Stomach (tissue), 19 donors: ENCODE measurements at places on chromosomes 13 and 19.

- H3K4me3 ChIP-seq = peak overlapping the region; percentile 42
- H3K4me1 ChIP-seq = peaks cover 37% of the 10 kb centered on the region
- DNase-seq = no peak
- no peaks in the 10 kb centered on the region for H3K36me3 ChIP-seq
- H3K27me3 ChIP-seq = peaks cover 17% of the 10 kb centered on the region
These were observed 9.3 kb upstream of the PEAK3 start for GRCh38 chr19:2291185-2291751.

GRCh38 chr13:112711528-112712265 lies 21.9 kb downstream of the ATP11A start:
- peak; percentile 74 for DNase-seq
- H3K27me3 ChIP-seq = no peaks in the 10 kb centered on the region
- H3K27ac ChIP-seq = peak overlapping the region; percentile 80
- H3K4me3 ChIP-seq = peak overlapping the region; percentile 2
- H3K4me1 ChIP-seq = peaks cover 23% of the 10 kb centered on the region

GRCh38 chr13:104823071-104823470 lies 1712.4 kb downstream of the EFNB2 start:
- no peaks in the 10 kb centered on the region for H3K36me3 ChIP-seq
- H3K4me1 ChIP-seq = no peaks in the 10 kb centered on the region
- no peak overlapping the region for H3K4me3 ChIP-seq

DNA sequence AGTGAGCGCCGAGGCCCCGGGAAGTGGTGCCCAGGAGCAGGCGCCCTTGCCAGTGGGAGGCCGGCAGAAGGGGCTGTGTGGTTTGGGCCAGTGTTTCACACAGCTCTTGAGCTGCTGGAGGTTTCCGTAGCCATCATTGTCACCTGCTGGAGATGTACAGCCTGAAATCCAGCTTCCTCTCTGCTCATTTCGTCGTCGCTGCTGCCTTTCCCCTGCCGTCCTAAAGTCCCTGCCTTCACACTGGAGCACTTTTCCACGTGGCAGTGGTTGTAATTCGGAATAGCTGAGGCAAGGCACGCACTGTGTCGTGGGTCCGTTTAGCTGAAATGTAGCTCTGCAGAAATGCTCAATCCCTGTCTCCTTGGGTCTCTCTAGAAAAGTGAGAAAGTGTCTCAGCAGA lies 13.2 kb downstream of the DAZAP1 start:
- DNase-seq = no peak
- no peaks in the 10 kb centered on the region for H3K27me3 ChIP-seq
- H3K4me1 ChIP-seq = peaks cover 30% of the 10 kb centered on the region
- H3K36me3 ChIP-seq = peaks cover 85% of the 10 kb centered on the region
- no peak overlapping the region for H3K4me3 ChIP-seq

GRCh38 chr19:37725181-37725580 lies 5.6 kb upstream of the ZNF607 start:
- H3K27me3 ChIP-seq = no peaks in the 10 kb centered on the region
- H3K36me3 ChIP-seq = no peaks in the 10 kb centered on the region
- H3K27ac ChIP-seq = no peak overlapping the region

GRCh38 chr13:95763601-95764000 lies 86.7 kb downstream of the DNAJC3 start:
- no peak for DNase-seq
- H3K4me3 ChIP-seq = no peak overlapping the region
- no peaks in the 10 kb centered on the region for H3K27me3 ChIP-seq
- no peaks in the 10 kb centered on the region for H3K4me1 ChIP-seq

DNA sequence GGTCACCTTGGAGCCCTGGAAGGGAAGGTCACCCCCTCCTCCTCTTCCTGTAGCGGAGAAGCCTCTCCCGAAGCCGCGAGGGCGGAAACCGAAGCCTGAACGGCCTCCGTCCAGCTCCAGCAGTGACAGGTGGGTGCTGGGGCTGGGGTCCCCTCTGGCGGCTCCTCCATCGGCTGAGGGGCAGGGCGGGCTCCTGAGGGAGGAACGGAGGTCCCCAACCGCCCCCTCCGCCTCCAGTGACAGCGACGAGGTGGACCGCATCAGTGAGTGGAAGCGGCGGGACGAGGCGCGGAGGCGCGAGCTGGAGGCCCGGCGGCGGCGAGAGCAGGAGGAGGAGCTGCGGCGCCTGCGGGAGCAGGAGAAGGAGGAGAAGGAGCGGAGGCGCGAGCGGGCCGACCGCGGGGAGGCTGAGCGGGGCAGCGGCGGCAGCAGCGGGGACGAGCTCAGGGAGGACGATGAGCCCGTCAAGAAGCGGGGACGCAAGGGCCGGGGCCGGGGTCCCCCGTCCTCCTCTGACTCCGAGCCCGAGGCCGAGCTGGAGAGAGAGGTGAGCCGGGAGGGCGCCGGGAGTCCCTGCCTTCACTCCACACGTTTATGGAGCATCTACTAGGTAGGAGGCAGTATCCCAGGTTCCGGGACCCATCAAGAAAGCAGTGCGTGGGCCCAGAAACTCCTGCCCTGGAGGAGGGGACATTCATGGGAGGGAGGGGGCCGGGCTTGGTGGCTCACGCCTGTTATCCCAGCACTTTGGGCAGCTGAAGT lies 22.0 kb downstream of the HDGFL2 start:
- no peaks in the 10 kb centered on the region for H3K4me1 ChIP-seq
- peaks cover 68% of the 10 kb centered on the region for H3K36me3 ChIP-seq
- DNase-seq = no peak
- no peak overlapping the region for H3K4me3 ChIP-seq

DNA sequence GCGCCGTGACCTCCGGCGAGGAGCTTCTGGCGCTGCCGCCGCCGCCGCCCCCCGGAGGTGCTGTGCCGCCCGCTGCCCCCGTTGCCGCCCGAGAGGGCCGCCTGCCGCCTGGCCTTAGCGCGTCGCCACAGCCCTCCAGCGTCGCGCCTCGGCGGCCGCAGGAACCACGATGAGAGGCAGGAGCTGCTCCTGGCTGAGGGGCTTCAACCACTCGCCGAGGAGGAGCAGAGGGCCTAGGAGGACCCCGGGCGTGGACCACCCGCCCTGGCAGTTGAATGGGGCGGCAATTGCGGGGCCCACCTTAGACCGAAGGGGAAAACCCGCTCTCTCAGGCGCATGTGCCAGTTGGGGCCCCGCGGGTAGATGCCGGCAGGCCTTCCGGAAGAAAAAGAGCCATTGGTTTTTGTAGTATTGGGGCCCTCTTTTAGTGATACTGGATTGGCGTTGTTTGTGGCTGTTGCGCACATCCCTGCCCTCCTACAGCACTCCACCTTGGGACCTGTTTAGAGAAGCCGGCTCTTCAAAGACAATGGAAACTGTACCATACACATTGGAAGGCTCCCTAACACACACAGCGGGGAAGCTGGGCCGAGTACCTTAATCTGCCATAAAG lies 4.8 kb downstream of the PDX1 start:
- H3K4me1 ChIP-seq = peaks cover 30% of the 10 kb centered on the region
- no peak overlapping the region for H3K4me3 ChIP-seq
- no peak overlapping the region for H3K27ac ChIP-seq

- no peak for DNase-seq
- no peaks in the 10 kb centered on the region for H3K27me3 ChIP-seq
- peaks cover 76% of the 10 kb centered on the region for H3K4me1 ChIP-seq
- H3K4me3 ChIP-seq = peak overlapping the region; percentile 82
- H3K27ac ChIP-seq = peak overlapping the region; percentile 95
These were observed 3.9 kb downstream of the NFIC start for GRCh38 chr19:3370214-3370720.

DNA sequence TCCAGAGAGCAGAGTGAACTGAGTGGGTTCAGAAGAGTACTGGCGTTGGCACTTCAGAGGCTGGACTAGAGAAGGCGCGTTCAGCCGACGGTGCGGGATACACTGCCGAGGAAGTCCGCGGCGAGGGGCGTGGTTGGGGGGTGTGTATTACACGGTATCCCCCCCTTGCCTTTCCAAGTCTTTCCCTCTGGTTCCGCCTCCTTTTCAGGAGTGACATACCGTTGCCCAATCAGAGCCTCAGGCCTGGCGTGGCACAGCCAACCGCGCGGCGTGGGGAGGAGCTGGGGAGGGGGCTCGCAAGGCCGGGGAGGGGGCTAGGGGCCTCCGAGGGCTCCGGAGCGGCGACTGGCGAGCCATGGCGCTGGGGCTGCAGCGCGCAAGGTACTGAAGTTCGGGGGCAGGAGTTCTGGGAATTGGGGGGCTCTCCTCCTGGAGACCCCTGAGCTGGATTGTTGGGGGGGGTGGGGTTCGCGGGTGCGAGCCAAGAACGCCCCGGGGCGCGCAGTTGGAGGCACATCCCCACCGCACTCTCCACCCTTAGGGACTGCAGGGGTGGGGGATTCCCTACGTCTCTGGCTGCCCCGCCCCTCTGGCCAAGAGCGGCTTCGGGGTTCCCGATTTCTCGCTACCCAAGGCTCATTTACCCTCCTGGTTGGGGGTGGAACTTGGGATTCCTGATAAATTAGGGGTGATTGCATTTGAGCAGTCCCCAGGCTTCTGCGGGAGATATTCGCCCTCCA lies at the start of gene HIF3A:
Gene HIF3A (plus strand): TSS at position 321 of the 740 bp plus-strand sequence. CDS start 35 bp downstream, at position 356.
- H3K36me3 ChIP-seq = no peaks in the 10 kb centered on the region
- peaks cover 19% of the 10 kb centered on the region for H3K27me3 ChIP-seq
- peak within 1 kb of the TSS; percentile 53 for H3K4me3 ChIP-seq
- peak within 1 kb of the TSS; percentile 93 for H3K27ac ChIP-seq
- peak; percentile 98 for DNase-seq

- peaks cover 59% of the 10 kb centered on the region for H3K4me1 ChIP-seq
- no peak for DNase-seq
- no peaks in the 10 kb centered on the region for H3K27me3 ChIP-seq
- no peak overlapping the region for H3K4me3 ChIP-seq
- H3K36me3 ChIP-seq = peaks cover 100% of the 10 kb centered on the region
These were observed 7.2 kb downstream of the HNRNPL start for GRCh38 chr19:38842439-38843174.

DNA sequence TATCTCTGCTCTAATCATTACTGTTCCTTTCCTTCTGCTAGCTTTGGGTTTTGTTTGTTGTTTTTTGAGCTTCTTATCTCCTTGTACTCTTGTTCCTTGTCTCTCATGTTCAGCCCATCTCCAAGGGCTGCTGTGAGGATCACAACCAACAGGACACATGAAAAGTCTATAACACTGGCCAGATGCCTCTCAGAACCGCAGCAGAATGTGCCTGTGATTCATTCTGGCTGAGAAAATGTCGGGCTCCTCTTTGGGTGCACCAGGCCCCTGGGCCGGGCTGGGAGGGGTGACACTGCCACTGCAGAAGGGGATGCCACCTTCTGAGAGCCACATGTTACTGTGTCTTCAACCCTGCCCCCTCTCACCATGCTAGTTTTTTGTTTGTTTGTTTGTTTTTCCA lies 48.0 kb downstream of the GGACT start:
- DNase-seq = no peak
- H3K4me3 ChIP-seq = no peak overlapping the region
- H3K27me3 ChIP-seq = no peaks in the 10 kb centered on the region
- no peak overlapping the region for H3K27ac ChIP-seq
- no peaks in the 10 kb centered on the region for H3K4me1 ChIP-seq

DNA sequence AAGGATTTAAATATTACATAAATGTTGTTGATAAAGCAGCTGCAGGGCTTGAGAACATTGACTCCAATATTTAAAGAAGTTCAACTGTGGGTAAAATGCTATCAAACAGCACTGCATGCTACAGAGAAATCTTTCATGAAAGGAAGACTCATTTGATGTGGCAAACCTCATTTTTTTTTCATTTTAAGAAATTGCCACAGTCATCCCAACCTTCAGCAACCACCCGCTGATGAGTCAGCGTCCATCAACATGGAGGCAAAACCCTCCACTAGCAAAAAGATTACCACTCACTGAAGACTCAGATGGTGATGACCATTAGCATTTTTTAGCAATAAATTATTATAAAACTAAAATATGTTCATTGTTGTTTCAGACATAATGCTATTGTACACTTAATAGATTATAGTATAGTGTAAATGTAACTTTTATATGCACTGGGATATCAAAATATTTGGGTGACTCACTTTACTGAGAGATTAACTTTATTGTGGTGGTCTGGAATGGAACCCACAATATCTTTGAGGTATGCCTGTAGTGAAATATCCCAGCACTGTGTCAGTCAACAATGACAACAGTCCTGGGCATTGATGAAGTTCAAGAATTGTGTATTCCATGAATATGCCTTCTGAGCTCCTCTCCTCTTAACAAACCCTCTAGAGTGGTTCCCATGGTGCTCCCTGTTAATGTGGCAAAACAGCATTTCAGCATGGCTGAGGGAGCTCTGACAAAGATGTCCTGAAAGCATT lies 52.4 kb upstream of the SOX21 start:
- no peaks in the 10 kb centered on the region for H3K4me1 ChIP-seq
- no peak overlapping the region for H3K4me3 ChIP-seq
- H3K27me3 ChIP-seq = no peaks in the 10 kb centered on the region
- no peak for DNase-seq
- no peak overlapping the region for H3K27ac ChIP-seq
- H3K36me3 ChIP-seq = no peaks in the 10 kb centered on the region

DNA sequence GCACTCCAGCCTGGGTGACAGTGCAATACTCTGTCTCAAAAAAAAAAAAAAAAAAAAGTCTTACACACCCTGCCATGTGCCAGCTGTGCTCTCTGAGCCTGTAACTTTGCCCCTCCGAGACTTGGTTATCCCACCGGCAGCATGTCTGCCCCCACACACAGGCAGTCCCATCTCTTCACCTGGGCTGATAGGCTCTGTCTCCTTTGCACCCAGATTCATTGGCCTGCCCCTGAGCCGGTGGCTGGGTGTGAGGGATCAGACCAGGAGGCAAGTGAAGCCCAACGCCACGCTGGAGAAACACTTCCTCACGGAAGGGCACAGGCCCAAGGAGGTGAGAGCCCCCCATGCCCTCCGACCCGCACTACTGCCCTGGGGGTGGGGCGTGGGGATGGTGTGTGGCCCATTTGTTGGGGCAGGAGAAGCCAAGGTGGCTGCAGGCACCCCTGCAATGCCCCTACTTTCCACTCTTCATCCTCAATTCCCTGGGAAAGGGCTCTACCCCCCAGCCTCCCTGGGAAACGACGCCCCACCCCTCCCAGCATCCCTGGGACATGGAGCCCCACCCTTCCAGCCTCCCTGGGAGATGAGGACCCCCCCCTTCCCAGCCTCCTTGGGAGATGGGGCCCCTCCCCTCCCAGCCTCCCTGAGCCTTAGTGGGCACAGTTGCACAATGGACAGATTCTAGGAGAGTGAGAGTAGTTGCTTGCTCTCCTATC lies 45.3 kb downstream of the CERS4 start:
- DNase-seq = no peak
- H3K4me1 ChIP-seq = peaks cover 24% of the 10 kb centered on the region
- H3K4me3 ChIP-seq = no peak overlapping the region
- no peak overlapping the region for H3K27ac ChIP-seq
- no peaks in the 10 kb centered on the region for H3K27me3 ChIP-seq

- no peaks in the 10 kb centered on the region for H3K27me3 ChIP-seq
- H3K27ac ChIP-seq = no peak overlapping the region
- no peak overlapping the region for H3K4me3 ChIP-seq
- no peaks in the 10 kb centered on the region for H3K4me1 ChIP-seq
These were observed 3.8 kb downstream of the TARM1 start for GRCh38 chr19:54077334-54077733.
